ENCODE measurements at places on chromosomes 12 and 14.

DNA sequence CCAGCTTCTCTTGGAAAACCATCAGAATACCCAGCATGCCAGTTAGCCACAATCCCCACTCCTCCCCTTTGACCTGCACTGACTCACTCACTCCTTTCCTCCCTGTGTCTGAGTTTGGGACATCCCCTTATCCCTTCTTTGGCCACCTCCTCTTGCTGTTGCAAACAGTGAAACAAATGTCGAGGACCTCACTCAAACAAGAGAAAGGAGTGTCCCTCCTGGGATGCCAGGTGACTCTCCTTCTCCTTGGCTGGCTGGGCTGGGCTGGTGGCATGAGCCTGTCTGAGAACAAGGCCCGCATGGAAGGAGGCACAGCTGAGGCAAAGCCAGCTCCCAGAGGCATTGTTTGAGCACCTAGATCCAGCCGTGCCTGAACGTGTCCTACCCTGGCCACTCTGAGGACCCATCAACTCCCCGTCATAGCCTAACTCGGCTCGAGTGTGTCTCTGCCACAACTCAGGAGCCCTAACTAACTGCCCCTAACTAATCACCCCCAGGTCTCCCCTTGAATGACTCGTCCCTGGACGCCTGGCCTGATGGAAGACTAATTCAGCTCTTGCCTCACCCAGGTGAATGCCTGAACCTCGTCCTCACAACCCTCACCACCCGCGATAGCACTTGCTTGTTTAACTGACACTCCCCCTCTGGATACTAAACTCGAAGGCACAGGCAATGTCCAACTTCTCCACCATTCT, 43.0 kb downstream of the NCOR2 start:
- DNase-seq: no peak

- no peak for DNase-seq
Observed at GRCh38 chr14:72715215-72715849, 178.6 kb downstream of the DPF3 start.

DNA sequence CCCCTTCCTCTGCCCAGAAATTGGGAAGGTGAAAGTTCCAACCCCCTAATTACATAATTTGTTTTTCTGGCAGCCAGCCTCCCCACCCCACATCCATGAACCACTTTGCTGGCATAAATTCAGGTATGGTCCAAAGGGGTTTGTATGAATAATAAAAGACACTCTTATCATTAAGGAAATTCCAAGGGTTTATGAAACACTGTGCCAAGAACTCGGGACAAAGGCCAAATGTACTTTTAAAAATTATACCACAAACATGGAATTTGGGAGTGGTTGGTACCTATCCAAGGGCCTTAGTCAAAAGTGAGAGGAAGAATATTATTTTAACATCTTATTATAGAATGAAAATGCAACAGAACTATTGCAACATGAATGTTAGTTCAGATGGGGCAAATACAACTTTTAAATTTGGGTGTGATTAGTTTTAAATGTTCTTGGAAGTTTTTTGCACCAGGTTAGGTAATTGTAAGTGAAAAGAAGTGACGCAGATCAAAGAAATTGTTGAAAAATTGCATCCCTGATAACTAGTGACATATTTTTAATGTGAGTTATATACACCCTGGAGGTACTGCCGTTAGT, 217.8 kb downstream of the TMEM117 start:
- no peak for DNase-seq

- no peak for DNase-seq
Observed at GRCh38 chr12:28369483-28369882, 179.2 kb downstream of the CCDC91 start.

DNA sequence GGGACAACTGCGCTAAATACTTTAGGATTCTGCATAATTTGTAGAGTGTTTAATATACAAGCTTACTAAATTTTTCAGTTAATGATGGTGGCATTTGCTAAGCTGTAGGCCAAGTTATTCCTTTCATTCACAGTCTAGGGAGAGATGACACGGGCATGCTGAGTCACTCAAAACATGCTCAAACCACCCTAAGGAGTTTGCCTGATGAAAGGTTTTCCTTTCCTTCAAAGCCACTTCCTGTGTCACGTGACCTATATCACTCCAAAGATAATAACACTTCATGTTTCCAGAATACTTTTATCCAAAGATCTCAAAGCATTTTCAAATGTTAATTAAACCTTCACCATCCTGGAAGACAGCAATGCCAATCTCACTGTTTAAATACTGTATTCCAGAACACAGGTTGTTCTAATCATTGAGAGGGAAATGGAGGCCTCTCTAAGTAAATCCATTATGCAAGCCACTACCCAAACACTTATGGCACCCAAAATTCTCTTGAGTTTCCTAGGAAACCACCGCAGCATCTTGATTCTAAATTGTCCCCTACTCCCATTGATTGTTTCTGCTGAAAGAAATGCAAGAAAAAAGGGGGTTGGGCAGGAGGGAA, 207.0 kb upstream of the CDKN3 start:
- no peak for DNase-seq

GRCh38 chr12:124422142-124422569, 127.3 kb downstream of the RFLNA start:
- peak; percentile 85 for DNase-seq

DNA sequence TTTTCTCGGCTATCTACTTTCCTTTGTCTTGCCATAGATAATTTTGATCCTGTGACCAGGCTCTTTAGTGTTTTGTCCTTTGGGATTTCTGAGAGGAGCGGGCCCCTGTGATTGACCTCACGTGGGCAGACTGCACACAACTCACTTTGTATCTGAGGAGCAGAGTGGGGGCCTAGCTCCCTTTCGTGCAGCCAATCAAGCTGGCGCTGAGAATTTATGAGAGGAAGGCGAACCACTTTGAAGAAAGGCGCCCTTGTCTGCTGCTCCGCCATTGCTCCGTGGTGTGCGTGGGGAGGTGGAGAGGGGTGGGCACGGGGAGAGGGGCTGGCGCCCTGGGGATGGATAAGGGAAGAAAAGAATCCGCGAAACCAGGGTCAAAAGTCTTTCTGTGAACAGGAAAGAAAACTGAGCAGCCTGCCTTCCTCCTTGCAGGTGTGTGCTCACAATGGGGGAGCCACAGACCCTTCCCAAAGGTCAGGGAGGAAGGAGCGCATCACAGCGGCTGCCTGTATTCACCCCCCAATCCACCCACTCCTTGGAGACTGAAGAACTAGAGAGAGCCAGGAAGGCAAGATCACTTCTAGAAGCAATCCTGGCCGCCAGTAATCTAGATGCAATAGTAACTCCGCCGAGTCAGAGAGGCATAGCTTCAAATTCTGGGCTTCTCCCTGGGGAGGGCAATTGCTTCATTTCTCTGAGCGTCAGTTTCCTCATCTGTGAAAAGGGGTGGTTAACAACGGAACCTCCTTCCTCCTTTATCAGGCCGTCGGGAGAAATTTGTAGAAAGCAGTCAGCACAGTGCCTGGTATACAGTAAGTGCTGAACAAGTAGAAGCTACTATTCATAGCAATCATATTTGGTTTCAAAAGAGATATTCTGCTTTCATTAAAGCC, 24.9 kb upstream of the MED13L start:
- DNase-seq: no peak

GRCh38 chr14:63192085-63192484, 12.2 kb upstream of the RHOJ start:
- no peak for DNase-seq

- DNase-seq: no peak
Observed at GRCh38 chr12:6605421-6606330, 1.5 kb downstream of the CHD4 start.

GRCh38 chr14:69750495-69750894, 16.4 kb upstream of the SRSF5 start:
- no peak for DNase-seq

- DNase-seq: no peak
Observed at GRCh38 chr12:15583804-15584203, 205.4 kb downstream of the EPS8 start.

DNA sequence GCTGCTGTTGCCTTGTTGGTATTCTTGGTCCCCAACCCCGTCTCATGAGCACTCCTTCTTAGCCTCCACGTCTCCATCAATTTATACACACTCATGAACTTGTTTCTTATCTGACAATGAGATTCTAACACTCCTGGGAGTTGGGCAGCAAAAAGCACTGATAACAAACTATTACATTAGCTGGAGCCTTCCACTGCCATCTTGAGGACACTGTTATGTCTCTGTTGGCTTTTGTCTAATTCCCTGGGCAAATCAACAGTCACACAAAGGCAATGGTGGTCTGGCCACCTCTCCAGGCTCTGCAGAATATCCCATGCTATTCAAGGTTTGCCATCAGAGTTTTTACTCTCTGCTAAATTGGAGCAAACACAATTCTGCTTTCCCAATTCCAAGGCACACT, 117.8 kb upstream of the COCH start:
- DNase-seq: no peak

DNA sequence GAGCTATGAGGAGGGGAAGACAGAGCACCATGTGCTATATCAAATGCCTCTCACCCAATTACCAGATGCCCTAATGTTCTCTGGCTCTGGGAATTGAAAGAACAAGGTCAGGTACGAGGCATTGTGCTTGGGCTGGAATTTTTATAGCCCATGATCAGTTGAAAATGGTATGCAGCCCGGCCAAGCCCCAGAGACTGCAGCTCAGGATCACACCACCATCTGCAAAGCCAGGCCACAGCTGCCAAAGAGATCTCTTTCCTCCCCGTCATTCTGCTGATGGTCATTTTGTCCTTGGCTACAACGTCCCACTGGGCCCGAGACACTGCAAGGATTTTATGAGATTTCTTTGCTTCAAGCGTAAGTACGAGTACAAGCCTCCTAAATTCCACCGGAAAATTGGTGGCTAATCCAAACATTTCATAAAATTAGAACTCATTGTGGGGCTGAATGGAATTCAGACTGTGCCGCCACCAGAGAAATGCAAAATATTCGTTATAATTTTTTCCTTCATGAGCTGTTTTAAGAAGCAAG, 15.1 kb downstream of the NUAK1 start:
- no peak for DNase-seq

- DNase-seq: no peak
Observed at GRCh38 chr12:6917491-6918231, 3.3 kb downstream of the ENO2 start.

- DNase-seq: no peak
Observed at GRCh38 chr12:32917094-32917611, 20.6 kb upstream of the PKP2 start.

DNA sequence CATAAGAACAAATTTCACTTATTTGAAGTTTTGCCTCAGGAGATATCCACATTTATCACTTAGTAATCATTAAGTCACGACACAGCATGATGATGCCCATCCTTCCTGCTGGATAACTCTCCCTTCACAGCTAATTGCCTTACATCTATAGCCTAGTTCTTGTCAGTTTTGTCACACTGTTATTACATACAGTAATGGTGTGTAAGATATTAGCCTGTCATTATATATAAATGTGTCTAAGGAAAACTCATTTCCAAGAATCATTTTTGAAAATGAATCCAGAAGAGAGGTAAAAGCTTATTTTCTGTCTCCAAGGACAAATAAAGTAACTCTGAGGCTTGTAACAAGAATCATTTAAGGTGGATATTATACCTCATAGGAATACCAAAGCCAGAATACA, 193.2 kb upstream of the ARID2 start:
- DNase-seq: no peak

GRCh38 chr12:50482571-50482970, 22.2 kb upstream of the DIP2B start:
- DNase-seq: no peak

DNA sequence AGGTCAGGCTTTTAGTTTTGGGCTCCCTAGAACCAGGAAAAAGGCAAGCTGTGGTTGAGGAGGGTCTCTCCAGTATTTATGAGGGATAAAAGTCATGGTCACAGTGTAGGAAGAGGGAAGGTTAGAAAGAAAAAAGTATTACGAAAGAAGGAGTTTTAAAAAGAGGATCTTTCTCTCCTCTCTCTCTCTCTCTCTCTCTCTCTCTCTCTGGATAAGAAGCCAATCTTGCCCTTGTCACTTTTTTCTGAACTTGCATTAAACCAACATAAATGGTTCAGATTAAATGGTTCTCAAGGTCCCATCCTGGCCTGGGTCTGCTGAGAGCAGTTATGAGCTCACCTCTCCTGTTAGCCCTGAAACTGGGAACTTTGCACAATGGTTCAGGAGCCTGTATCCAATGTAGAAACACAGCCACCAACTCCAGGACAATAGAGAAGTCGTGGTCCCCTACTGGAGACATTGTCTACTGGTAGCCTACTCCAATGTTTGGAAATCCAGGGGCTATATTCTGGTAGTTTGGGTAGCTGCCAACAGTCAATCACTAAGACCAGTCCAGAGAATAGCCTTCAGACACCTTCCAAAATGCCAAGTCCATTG, 131.9 kb downstream of the DAD1 start:
- no peak for DNase-seq

DNA sequence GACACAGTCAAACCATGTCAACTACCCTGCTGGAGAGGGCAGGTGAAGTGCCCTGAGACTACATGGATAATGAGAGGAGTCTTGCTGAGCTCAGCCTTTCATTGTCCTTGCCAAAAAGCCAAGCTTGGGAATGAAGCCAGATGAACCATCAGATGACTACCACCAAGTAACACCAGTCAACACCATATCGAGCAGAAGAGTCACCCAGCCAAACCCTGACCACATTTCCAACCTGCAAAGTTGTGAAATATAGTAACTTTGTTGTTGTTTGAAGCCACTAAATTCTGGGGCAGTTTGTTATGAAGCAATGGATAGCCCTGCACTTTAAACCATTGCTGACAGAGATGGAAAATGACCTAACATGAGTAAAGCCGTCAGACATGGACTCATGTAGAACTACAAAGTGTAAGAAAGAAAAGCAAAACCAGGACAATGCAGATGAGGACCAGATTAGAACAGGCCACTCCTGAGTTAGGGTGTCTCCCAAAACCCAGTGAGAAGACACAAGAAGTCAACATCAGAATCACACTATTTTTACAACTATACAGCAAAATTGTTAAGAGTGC, 12.5 kb upstream of the CRADD start:
- no peak for DNase-seq

DNA sequence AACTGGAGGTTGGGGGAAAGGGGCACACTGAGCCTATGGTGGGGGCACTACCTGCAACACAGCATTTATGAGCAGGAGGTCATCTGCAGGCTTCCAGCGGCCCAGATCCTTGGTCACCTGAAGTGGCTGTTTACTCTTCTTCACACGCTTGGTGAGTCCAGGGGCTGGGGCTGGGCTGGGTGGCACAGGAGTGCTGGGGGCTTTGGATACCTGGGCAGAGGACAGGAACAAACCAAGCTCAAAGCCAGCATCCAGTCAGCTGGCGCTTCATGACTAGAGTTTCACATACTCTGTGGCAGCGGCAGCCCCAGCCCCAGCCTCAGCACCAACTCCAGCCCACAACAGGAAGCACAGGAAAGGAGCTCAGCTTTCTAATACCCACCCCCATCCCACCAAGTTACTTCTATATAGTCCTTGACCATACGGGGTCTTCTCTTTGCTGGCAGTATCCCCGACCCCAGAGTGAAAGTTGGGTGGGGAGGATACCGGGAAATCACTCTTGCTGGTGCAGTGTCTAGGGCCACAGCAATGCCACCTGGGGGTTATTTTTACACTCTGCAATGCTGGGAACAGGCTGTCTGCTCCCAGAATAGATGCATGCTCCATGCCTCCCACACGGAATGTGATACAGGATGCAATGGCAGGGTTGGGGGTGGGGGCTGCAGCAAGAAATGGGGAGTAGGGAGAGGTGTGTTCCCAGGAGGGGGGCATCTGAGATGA, 3.1 kb downstream of the MCRS1 start:
- no peak for DNase-seq

All from NCI-H2081 (cell line).